ENCODE measurements at places on chromosomes 1 and 21.

GRCh38 chr1:55059302-55060132 lies 20.2 kb downstream of the PCSK9 start:
- no peak for DNase-seq

- no peak for DNase-seq
Measured at GRCh38 chr1:201036188-201036842, 12.8 kb upstream of the KIF21B start.

GRCh38 chr21:25925064-25925800 lies 190.5 kb downstream of the GABPA start:
- DNase-seq, result no peak

- peak; percentile 50 for DNase-seq
Measured at GRCh38 chr1:53804791-53805505, 33.1 kb downstream of the NDC1 start.
